OCI-LY7 (cell line): ENCODE measurements at places on chromosomes 4 and X.

GRCh38 chr4:40321574-40322275 lies 13.4 kb upstream of the CHRNA9 start:
- no peak for DNase-seq

GRCh38 chr4:133377286-133377685 lies 228.2 kb downstream of the PCDH10 start:
- DNase-seq: no peak

GRCh38 chr4:89056953-89057398 lies at the start of gene FAM13A:
FAM13A (minus strand) TSS chr4:89057185; CDS start chr4:89056964, 221 bp downstream.
- no peak for DNase-seq

GRCh38 chr4:26086621-26087441 lies 172.8 kb downstream of the SMIM20 start:
- no peak for DNase-seq

DNA sequence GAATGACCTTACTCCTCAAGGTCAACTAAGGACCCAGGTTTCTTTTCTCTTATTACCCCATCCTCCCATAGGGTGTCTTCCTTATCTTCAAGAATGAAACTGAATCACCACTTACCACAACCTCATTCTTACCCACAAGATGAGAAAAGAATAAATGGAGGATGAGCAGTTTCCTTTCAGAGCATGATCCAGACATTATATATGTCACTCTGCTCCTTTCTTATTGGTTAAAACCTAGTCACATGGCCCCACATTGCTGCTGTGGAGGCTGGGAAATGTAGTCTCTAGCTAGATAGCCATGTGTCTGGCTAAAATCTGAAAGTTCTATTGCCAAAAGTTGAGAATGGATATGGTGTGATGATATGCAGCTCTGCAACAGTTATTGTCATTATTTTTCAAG lies 62.4 kb upstream of the RAI2 start:
- DNase-seq: no peak

DNA sequence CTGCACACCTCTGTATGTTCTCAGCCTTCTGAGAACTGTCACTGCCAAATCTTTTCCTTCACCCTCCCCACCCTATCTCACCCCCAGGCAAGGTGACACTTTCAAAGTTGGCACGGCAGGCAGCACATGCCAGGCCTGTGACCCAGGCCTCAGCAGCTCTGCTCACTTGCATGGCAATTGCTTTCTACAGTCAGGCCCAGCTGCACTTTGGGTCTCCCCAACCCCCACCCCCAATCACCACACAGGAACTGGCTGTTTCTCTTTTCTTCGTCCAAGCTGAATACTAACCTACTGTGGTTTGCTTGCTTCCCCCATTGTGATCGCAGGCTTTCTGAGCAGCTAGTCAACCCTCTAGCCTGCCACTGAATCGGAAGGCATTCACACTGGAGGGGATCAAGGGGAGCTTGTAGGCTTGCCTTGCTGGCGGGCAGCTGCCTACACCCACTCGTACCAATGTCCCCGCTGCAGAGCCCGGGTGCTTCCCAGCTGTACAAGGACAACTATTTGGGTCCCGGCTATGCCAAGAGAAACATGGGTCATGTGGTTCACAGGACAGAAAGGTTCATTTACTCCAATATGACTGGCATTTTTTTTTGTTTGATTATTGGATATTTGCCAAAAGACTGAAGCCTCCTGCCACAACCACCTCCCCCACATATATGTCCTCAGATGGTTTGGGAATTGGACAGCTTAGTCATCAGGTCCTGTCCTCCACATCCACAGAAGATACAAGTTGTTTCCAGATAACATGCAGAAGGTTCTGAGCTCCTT lies 28.1 kb downstream of the SLC25A43 start:
- DNase-seq: peak; percentile 78

- no peak for DNase-seq
Observed at GRCh38 chr4:81084029-81084428, 53.5 kb downstream of the BMP3 start.

- no peak for DNase-seq
Observed at GRCh38 chr4:14375816-14376215, 626.5 kb upstream of the CPEB2 start.

DNA sequence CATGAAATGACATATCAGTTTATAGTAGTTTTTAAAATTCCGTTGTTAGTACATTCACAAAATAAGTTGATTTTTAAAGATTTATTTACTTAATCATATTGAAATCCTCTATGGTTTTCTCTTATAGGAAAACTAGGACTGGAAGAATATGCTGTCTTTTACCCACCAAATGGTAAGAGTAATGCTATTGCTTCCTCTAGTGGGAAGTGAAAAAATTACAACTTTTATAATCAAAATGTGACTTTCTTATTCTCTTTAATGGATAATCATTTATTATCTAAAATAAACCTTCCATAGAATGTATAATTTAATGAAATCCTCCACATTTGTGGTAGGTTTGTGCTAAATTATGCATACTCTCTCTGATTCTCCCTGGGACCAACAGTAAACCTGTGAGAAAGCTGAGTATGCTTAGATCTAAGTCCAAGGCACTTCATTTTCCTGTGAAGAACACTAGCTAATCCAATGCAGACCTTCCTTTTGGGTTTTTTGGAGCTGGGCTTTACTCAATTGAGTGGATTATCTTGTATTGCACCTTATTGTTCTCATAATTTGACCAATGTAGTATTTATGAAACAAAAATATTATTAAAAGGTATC lies 136.2 kb downstream of the TBC1D19 start:
- DNase-seq: peak; percentile 49
